ENCODE measurements at places on chromosomes 2 and 18. TPM values are rescaled to one million over a fixed set of nuclear protein-coding genes. Genes with fewer than 3 reads are reported as not detected.

GRCh38 chr2:190180313-190181122, 118.0 kb upstream of the MSTN start:
- peak overlapping the region; percentile 95 for H3K27ac ChIP-seq
- H3K4me3 ChIP-seq = peak overlapping the region; percentile 79
- peak; percentile 92 for DNase-seq
- no peaks in the 10 kb centered on the region for H3K36me3 ChIP-seq
- no peaks in the 10 kb centered on the region for H3K4me1 ChIP-seq
- no peaks in the 10 kb centered on the region for H3K27me3 ChIP-seq

DNA sequence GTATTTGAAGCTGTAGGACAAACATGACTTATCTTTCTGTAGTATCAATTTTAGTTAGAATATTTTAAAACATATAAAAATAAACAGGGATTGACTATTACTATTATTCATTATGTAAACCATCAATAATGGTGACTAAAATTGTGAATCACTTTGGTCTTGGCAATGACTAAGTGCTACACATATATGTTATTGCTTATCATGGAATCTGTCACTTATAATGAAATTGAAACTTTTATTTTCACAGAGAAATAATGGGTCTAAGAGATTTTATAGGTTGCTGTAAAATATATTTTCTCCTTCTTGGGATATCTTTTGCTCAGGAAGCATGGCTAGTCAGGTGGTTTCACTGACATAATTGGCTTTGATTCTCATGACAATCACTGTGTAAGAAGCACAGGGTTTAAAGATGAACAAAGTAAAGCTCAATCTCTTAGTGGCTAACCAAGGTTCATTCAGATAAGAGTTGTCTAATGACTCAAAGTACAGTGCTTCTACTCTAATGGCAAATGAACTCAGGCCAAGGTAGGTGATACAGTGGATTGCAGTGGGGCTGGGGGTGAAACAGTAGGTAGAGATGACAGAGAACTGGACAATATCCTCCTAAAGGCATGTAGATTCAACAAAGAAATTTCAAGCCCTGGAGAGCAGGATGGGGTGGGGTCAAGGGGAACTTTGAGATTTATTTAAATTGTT, 98.6 kb upstream of the FANCL start:
- H3K27ac ChIP-seq = no peak overlapping the region
- no peaks in the 10 kb centered on the region for H3K36me3 ChIP-seq
- H3K27me3 ChIP-seq = no peaks in the 10 kb centered on the region
- no peak overlapping the region for H3K4me3 ChIP-seq
- no peak for DNase-seq

DNA sequence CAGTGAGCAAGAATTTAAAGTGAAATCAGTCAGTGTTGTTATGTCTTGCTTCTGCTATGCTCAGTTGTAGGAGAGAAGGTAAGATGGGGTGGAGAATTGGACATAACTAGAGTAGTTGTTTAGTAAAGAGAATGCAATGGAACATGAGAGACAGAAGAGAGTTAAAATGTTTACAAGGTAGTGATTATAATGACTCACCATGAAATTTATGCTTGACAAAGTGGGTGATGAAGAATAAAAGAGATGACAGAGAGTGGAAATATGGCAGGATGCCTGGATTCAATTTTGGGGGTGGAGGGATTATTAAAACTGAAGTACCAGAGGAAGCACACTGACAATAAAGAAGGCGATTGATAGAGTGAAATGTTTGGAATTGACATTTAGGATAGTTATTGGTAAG, 10.6 kb downstream of the SCG2 start:
- no peaks in the 10 kb centered on the region for H3K27me3 ChIP-seq
- H3K36me3 ChIP-seq = no peaks in the 10 kb centered on the region
- no peak overlapping the region for H3K4me3 ChIP-seq
- H3K27ac ChIP-seq = no peak overlapping the region

DNA sequence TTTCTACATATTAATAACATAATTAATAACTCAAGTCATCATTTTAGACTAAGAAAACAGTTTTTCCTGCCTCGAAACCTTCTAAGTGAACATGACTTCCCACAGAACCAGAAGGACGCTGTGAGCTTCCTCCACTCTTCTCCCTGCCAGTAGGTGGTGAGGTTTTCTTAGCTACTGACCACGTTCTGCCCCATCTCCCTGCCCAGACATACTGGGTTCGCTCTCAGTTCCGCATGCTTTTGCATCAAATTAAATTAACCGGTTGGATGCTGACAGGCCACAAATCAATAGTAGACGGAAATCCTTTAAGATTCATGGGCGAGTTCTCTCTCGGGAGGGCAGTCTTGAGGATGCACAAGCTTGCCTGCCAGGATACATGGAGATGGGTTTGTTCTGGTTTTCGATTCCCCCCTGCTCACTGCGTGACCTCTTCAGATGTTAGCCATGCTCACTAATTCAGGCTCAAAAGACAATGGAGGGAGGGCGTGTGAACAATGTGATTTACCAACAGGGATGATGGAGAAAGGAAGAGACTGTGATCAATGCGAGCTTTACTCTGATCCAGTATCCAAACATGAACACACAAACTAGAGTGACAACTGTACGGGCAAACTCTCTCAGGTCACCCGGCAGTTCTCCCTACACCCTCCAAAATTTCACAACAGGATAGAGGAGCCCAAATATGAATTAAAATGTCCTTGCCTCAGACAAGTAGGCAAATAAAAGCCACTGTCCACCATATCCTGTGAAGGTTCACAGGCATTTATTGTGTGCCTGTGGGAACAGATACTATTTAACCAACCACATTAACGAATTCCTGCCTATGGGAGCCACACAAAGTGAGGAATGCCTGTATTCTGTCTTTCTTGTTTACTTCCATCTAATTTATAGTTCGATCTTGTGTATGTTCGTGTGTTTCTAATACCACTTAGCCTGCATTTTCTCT, 375.7 kb downstream of the EIPR1 start:
- no peak for DNase-seq
- H3K4me3 ChIP-seq = no peak overlapping the region
- no peaks in the 10 kb centered on the region for H3K36me3 ChIP-seq
- H3K4me1 ChIP-seq = no peaks in the 10 kb centered on the region

DNA sequence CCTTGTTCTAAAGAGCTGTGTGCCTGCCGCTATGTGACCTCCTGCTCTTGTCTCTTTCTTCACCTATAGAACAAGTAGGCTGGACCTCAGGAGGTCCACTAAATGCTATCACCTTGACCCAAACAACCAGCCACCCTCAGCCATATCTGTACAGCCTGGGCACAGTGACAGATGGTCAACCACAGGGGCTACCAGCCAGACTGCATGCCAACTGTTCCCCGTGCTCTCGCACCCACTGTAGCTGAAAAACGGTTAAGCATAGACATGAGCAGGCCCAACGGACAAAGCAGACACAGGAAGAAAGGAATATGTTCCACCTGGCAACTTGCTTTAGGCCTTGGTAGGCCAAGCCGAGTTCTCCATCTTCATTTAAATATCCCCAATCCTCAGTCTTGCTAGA, 43.2 kb upstream of the ACAA2 start:
- H3K4me3 ChIP-seq = no peak overlapping the region
- DNase-seq = no peak
- H3K36me3 ChIP-seq = no peaks in the 10 kb centered on the region
- H3K27ac ChIP-seq = no peak overlapping the region

- H3K4me1 ChIP-seq = no peaks in the 10 kb centered on the region
- H3K4me3 ChIP-seq = no peak overlapping the region
- no peak overlapping the region for H3K27ac ChIP-seq
- no peaks in the 10 kb centered on the region for H3K36me3 ChIP-seq
These were observed 57.1 kb downstream of the PDK1 start for GRCh38 chr2:172613040-172613439.

GRCh38 chr2:71787108-71787415, 333.7 kb downstream of the DYSF start:
- no peak overlapping the region for H3K4me3 ChIP-seq
- H3K27ac ChIP-seq = no peak overlapping the region
- H3K27me3 ChIP-seq = no peaks in the 10 kb centered on the region
- no peaks in the 10 kb centered on the region for H3K4me1 ChIP-seq

DNA sequence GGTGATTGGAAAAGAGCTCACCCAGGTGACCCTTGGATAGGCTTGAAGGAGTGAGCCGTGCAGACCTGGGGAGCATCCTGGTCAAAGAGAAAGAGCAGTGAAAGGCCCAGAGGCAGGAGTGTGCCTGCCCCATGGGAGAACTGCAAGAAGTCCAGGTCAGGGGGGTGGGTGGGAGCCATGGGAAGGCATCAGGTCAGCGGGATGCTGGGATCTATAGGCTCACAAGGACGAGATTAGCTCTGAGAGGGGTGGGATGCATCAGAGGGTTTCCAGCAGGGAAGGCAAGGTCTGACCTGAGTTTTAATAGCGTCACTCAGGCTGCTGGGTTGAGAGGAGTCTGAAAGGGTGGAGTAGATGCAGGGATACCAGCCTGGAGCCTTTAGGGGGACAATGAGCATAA, 158.6 kb downstream of the SMAD7 start:
- H3K36me3 ChIP-seq = no peaks in the 10 kb centered on the region
- H3K4me3 ChIP-seq = no peak overlapping the region
- H3K27me3 ChIP-seq = no peaks in the 10 kb centered on the region
- H3K27ac ChIP-seq = no peak overlapping the region
- DNase-seq = no peak

DNA sequence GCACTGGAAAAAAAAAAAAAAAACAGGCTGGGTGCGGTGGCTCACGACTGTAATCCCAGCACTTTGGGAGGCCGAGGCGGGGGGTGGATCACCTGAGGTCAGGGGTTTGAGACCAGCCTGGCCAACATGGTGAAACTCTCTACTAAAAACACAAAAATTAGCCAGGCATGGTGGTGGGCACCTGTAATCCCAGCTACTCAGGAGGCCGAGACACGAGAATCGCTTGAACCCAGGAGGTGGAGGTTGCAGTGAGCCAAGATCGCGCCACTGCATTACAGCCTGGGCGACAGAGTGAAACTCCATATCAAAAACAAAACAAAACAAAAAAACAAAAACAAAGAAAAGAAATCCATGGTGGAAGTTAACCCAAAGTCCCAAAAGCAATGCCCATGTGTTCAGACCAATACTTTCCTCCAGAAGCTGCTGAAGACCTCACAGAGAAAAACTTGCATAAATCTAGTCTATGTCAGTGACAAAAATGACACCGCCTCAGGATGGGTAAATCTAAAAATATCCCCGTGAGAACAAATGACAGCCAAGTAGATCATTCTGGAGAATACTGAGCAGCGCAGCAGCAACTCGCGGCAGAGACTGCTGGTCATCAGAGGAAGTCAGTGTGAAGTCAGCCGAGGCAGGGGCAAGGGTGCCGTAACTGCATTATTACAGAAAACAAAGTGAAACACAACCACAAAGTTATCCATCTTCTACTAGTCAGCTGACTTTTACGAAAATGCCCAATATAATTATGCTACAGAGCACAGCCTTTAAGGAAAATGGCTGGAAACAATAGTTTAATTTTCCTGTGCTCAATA, 41.0 kb downstream of the LPIN2 start:
- no peak overlapping the region for H3K4me3 ChIP-seq
- H3K27ac ChIP-seq = peak overlapping the region; percentile 16
- no peaks in the 10 kb centered on the region for H3K36me3 ChIP-seq

DNA sequence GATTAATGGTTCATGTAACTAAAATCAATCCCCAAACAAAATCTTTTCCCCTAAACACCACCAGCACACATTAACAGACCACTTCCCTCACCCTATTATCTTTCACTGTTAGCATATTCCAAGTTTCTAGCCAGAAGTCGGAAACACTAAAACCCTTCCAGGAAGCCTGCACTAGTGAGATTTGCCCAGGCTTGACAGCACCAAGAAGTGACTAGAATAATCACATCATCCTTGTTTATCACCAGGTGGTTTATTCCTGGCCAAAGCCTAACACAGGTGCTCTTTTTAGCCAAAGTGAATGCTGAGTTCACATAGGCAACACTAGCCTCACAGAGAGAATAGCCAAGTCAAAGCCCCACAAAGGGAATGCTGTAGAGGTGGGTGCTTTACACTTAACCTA, 221.2 kb upstream of the HNRNPA3 start:
- no peak overlapping the region for H3K4me3 ChIP-seq
- peaks cover 3% of the 10 kb centered on the region for H3K27me3 ChIP-seq
- no peaks in the 10 kb centered on the region for H3K36me3 ChIP-seq
- DNase-seq = no peak

DNA sequence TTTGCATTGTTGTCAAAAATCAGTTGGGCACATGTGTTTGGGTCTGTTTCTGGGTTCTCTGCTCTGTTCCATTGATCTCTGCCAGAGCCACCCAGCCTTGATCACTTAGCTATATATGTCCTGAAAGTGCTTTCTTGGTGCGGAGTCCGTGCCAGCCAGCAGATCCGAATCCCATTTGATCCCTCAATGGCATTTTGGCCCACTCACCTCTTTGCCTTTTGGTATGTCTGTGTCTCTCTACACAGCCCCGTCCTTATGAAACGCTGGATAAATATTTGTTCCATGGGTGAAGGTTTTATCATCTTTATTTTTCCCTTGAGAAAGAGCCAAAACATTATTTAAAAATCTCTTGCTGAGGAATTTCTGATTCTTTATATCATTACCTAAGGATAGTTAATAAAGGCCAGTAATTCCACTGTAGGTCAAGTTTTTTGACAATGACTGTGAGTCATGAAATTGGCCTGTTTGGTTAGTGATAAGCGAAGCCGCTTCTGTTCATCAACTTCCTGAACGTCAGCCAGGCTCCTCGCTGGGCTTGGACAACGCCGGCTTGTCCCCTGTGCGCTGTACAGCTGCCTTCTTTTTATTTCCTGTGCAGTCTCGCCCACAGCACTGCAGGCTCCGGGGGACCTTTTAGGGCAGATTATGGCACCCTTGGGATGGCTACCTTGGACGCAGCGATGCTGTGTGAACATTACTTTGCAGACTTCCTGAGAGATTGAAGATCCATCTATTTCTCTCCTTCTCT, 24.9 kb downstream of the MTCL1 start:
- no peak overlapping the region for H3K4me3 ChIP-seq
- H3K27ac ChIP-seq = peak overlapping the region; percentile 54
- H3K36me3 ChIP-seq = no peaks in the 10 kb centered on the region
- no peak for DNase-seq
- no peaks in the 10 kb centered on the region for H3K27me3 ChIP-seq

CCL20 gene
- total RNA-seq = 0.67 TPM

SERPINB2 gene
- 0.40 TPM for total RNA-seq

TXNDC2 gene
- not detected for total RNA-seq

CAVIN2 gene
- total RNA-seq = 5.2 TPM

USP40 gene
- 22.8 TPM for total RNA-seq

NCKAP5 gene
- 1.1 TPM for total RNA-seq

ACVR1C gene
- 2.1 TPM for total RNA-seq

OSR1 gene
- 1.2 TPM for total RNA-seq

FKBP7 gene
- 2.3 TPM for total RNA-seq

DNMT3A gene
- 17.8 TPM for total RNA-seq

CUL3 gene
- 36.5 TPM for total RNA-seq

RASGRP3 gene
- total RNA-seq = 2.5 TPM

Measured in pancreas (tissue), 10 donors.